ENCODE measurements at places on chromosomes 11 and 22.

GRCh38 chr22:42072606-42073330 is 1.3 kb upstream of the PHETA2 start:
- DNase-seq, result no peak

DNA sequence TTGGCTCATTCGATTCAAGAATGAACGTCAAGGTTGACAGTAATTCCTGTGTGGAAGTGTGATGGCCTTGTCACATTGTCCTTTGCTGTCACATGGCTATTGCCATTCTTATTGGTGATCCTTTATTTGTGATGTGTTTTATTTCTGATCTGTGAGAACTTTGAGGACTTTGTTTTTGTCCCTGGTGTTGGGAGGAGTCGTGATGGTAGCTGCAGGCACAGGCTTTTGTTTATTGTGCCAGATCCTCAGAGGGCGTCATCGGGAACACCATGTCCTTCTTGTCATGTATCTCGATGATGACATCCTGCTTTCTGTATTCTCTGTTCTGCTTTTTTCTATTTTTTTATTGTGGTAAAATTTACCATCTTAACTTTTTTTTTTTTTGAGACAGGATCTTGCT is 5.6 kb downstream of the PICK1 start:
- DNase-seq, result no peak

- DNase-seq, result no peak
Measured at GRCh38 chr22:33707581-33707980, 212.7 kb downstream of the LARGE1 start.

GRCh38 chr11:113906516-113906915 is 1.9 kb downstream of the HTR3B start:
- DNase-seq, result no peak

DNA sequence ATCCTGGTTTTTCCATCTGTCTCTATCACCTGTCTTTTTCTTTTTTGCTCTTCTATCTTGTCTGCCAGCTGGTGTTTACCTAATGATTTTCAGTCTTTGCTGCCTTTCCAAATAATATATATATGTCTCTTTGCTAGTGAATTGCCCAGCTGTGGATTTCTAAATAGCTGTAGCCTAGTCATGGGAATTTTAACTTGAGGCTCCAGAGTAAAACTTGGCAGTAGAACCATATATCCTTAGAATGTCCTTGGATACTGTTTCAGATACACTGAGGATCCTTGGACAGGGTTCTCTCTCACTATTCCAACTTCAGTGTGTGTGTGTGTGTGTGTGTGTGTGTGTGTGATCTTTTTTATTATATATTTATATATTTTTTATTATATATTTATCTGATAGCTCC is 2285.3 kb downstream of the LRRC4C start:
- no peak for DNase-seq

GRCh38 chr11:106858200-106858599 is 160.1 kb downstream of the GUCY1A2 start:
- no peak for DNase-seq

GRCh38 chr11:128478305-128478704 is 109.1 kb downstream of the ETS1 start:
- no peak for DNase-seq

Data from epithelial cell of prostate (primary cell).